ENCODE measurements at places on chromosomes 6 and 20.

DNA sequence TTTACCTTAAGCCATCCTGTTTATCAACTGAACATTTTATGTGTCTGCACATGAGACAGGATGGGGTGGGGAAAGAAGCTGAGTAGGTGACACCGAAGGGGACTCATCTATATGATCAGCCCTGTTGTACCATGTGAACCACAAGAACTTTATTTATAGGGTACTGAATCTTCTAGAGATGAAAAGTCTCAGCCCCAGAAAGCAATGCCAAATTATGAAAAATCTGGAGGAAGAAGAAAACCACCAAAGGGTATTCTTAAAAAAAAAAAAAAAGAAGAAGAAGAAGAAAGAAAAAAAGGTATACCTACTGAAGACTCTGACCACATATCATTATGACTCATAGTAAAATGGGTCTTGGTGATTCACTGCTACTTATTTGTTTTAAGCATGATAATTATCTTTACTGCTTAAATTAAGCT is 39.8 kb upstream of the HBS1L start:
- no peak for DNase-seq

DNA sequence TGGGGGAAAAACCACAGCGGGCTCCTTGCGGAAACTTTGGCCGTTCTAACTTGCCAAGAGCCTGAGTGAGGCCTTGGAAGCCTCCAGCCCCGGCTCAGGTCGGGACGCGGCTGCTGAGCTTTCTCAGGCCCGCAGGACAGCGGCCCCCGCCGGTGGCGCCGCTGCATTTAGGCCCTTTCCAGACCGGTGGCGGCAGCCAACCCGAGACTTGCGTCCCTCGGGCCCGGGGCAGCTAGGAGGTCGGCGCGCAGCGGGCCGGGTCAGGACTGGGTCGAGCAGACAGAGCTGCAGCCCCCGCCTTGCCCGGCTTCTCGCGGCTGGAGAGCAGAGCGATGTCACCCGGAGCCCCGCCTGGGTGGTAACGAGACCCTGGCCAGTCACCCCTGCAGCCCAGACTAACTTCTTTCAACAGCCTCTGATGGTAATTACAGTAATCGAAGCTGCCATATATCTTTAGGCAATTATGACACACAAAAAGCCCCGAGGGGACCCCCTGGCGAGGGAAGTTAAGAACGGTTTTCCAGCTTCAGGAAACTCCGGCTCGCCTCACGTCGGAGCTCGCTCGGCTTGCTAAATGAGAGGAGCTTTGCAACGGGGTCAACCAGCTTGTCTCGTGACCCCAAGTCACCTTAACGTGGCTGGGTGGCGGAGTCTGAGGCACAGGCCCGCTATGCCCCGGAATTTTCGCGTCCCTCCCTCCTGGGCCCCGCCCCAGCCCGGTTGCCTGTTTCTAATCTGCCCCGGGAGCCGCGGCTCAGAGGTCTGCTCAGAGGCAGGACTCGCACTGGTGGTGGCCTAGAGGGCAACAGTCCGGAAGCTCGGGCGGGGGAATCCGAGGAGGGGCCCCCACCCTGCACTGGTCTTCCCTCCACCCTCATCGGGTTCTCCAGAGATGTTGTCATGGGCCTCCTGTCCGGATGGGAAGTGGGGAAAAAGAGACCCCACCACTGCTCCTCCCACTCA is 3.0 kb downstream of the NR2E1 start:
- DNase-seq: no peak

DNA sequence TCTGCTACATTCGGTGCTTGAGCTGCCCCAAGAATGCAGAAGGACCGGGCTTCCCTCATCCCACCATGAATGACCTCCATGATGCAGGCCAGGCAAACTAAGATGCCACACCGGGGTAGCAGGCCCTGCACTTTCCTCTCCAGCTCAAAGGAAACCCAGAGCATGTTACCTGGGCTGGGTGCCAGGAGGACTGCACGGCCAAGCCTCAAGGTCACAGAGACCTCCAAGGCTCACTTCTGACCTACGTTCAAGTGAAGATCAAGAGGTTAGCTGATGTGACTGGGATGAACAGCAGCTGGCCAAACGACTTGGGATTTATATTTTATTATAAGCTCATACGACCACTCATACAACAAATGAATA is 501.8 kb downstream of the CD83 start:
- DNase-seq: no peak

- DNase-seq: no peak
Observed at GRCh38 chr6:6724539-6725467, 136.3 kb downstream of the LY86 start.

DNA sequence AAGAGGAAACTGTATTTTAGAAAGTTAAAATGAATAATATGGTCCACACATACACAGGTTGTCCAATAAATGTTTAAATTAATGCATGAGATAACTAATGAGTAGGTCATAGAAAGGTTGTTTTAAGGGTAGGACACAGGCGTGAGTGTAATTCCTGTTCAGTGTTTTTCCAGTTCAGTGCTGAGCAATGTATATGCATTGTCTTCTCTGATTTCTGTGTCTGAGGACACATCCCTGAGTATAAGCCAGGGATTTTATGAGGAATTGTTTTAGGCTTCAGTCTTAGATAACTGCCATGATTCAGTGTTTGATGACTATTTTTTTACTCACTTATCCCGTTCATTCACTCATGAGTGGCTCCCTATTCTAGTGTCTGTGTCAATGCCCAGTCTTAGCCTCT is 298.5 kb upstream of the TBX18 start:
- no peak for DNase-seq

DNA sequence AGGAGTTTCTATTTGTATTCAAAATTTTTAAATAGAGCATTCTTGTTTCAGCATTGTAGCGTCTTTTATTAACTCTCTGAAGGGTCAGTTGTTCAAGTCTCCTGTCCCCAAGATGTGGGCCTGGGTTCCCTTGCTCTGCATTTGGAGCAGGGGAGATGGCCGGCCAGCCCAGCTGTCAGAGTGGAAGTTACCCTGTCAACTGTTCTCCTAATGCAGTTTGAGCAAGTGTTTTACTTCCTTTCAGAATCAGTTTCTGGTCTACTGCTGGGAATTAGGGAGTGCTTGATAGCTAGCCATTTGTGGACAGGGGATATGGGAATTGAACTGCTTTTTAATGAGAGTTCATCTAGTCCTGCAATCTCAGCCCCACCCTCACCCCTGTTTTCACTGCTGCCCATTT is 116.6 kb downstream of the QKI start:
- no peak for DNase-seq

GRCh38 chr6:143549949-143550268 is 38.4 kb upstream of the FUCA2 start:
- DNase-seq: no peak

DNA sequence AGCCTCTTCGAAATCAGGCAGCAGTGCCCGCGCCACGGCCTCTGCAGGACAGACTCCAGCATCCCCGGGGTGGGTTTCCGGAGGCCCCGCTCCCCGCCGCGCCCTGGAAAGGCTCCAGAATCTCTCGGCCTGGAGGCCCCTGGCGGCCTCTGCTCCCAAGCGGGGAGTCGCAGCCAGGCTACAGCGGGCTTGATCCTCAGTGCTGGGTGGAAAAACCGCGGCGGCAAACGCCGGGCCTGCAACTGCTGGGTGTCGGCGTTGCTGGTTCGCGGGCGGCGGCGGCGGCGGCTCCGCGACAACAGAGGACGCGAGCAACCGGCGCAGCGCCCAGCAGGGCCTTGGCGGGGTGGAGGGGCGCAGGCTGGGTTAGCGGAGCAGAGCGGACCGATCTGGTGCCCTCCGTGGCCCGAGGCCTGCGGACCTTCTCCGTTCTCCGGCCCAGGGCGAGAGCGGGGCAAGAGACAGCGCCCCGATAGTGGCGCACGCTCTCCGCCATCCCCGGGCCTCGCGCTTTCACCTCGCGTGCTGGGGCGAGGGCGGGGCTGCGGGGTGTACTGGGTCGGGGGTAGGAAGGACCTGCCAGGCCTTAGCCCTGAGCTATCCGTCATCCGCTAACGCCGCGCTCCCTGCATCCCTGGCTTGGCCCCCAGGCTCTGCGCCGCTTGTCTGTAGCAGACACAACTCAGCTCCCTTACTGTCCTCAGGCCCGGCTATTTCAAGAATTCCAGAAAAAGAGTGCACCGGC is 3.4 kb upstream of the ZNF292 start:
- DNase-seq: peak; percentile 48

- no peak for DNase-seq
Observed at GRCh38 chr6:158856261-158856660, 37.1 kb upstream of the EZR start.

- no peak for DNase-seq
Observed at GRCh38 chr6:54361188-54361587, 52.9 kb downstream of the TINAG start.

DNA sequence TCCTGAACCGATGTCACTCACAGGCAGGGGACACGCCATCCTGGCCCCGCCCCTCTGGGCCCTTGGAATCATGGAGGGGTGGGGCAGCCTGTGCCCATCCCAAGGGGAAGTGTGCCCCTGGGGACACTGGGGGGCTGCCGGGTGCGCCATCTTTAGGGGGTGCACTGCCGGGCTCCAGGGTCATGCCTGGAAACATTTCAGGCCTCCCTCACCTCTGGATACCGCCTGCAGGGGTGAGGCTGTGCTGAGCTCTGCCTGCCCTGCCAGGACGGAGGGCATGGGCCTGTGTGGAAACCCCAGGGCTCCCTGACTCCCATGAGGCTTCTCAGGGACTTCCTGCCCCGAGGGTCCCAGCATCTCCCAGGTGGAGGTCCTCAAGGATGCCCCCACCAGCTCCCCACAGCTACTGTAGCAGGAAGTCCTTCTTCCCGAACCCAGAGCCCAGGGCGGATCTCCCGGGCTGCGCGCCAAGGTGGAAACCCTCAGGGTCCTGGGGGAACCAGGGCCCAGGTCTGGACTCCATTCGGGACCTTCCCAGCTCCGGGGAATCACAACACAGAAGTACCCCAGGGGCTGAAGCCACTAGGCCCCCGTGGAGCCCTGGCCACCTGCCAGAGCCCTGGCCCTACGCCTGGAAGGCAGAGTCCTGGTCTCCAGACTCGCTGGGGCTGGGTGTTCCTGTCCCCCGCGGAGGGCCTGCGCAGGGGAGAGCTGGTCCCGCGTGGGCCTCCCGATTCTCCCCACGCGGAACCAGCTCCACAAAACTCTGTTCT is 15.6 kb downstream of the CHRNA4 start:
- no peak for DNase-seq

- no peak for DNase-seq
Observed at GRCh38 chr6:168050881-168051586, 28.0 kb downstream of the FRMD1 start.

DNA sequence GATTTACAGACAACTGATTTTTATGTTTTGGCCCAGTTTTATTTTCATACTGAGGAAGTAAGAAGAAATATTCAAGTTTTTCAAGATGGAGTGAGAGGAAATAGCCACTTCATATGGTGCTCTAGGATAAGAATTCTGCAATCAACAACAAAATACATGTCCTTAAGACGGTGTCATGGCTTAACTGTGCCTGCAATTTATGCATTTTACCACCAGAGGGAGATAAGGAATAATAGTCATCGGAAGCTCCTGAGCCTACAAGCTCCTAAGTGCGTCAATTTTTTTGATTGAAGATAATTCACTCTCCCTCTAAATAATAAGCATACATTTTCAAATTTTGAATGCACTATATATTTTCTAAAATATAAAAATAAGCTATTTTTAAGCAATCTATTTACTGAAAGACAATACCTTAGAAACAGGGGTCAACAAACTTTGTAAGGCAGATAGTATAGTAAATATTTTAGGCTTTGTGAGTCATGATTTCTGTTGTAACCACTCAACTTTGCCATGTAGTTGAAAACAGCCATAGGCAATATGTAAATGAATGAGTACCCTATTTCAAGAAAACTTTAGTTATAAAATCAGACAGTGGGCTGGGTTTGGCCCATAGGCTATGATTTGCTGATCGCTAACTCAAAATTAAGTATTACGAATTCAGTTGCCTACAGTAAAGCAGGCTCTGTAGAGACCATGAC is 230.9 kb upstream of the DTNBP1 start:
- DNase-seq: no peak

- no peak for DNase-seq
Observed at GRCh38 chr20:32960222-32960518, 44.1 kb downstream of the SUN5 start.

DNA sequence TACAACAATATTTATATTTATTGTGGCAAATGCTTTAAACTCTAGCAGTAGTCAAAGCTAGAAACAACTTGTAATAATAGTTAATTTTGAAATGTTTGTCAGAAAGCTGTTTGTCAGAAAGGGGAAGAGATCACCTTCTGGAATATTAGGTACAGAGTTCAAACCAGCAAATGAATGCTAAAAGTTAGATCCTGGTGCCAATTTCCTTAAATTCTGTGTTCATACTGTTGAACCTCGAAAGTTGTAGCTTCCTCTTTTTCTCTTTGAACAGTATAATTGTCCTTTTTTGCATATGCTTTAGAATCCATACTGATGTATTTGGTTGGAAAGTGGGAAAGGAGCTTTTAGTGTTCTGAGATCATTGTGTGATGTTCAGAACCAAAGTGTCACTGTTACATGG is 22.4 kb downstream of the ITCH start:
- no peak for DNase-seq

GRCh38 chr6:64683682-64684081 is 1023.3 kb downstream of the EYS start:
- no peak for DNase-seq

GRCh38 chr6:5976811-5977210 is 29.9 kb downstream of the NRN1 start:
- no peak for DNase-seq

DNA sequence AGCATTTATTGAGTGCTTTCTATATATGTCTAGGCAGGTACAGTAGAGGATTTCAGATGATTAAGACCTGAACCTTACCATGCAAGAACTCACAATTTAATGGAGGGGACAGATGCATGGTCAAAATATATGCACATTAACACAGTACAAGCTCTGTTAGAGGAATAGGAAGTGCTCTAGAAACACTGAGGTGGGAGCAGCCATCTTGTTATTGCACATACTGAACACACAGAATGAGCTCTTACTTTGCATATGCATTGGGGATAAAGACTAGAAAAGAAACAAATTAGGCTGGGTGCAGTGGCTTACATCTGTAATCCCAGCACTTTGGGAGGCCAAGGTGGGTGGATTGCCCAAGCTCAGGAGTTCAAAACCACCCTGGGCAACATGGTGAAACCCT is 438.3 kb downstream of the UTRN start:
- DNase-seq: no peak

GRCh38 chr20:21707267-21707666 is 1.8 kb downstream of the PAX1 start:
- no peak for DNase-seq

GRCh38 chr20:37315452-37316110 is 26.1 kb downstream of the MANBAL start:
- no peak for DNase-seq

- DNase-seq: no peak
Observed at GRCh38 chr20:63224412-63225081, 8.6 kb upstream of the YTHDF1 start.
